ENCODE measurements at places on chromosomes 6 and 20. TPM values are rescaled to one million over a fixed set of nuclear protein-coding genes. Genes with fewer than 3 reads are reported as not detected.

DNA sequence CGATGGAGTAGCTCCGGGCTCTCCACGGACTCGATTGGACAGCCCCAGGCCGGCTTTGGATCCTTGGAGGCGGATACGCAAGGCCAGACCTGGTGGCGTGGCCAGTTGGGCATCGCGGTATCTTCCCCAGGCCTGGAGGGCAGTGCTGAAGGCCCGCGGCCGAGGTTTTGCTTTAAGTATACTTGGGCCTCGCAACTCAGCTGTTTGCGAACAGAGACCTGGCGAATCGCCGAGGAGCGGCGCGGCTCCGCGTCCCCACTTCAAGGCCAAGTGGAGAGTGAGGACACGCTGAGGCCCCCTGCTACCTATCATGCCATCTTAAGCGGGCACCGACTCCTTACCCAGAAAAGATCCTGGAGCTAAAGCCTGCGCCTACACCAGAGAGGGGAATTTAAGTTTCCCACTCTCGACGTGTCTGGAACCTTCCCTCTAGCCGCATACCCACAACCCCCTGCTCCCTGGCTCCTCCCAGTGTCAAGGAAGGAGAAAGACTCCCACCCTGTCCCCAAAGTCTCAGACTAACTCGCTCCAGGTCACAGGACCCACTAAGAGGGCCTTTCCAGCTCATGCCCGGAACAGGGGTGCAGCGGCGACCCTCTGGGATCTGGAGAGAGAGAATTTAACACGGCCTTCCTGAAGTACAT, 4.1 kb downstream of the LINC00237 start:
- no peak overlapping the region for H3K27ac ChIP-seq
- H3K36me3 ChIP-seq = no peaks in the 10 kb centered on the region
- no peak for DNase-seq
- no peak overlapping the region for H3K4me3 ChIP-seq

GRCh38 chr6:114651611-114652010, 308.8 kb upstream of the HS3ST5 start:
- H3K27ac ChIP-seq = no peak overlapping the region
- DNase-seq = no peak
- H3K36me3 ChIP-seq = no peaks in the 10 kb centered on the region
- H3K4me3 ChIP-seq = no peak overlapping the region
- H3K27me3 ChIP-seq = no peaks in the 10 kb centered on the region
- H3K4me1 ChIP-seq = no peaks in the 10 kb centered on the region

DNA sequence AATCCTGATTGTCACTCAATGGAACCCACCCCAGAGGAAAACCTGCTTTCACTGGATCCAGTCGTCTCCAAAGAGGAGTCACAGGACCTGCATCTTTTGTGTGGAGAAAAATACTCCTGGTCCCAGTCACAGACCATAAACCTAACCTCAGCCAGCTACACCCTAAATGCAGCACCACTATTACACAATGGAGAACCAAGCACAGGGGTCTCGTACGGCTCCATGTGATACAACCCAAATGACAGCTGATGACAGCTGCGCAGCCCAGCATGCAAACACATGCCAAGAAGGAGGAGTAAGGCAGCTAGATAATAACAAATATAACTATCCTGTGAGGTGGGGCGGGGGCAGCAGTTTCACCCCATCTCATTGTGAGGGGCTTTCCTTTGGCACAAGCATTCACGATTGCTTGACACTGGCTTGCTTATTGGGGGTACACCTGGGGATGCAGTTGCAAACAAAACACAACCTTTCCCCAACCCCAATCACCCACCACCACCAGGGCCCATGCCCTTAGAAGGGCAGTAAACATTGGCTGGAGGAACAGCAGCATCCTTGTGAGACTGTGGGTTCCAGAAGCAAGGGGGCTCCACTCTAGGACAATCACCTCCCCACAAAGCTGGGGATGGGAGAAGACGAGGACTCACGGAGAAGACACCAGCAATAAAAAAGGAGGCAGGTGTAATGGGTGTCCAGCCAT, 51.5 kb downstream of the TRERF1 start:
- H3K27me3 ChIP-seq = no peaks in the 10 kb centered on the region
- H3K36me3 ChIP-seq = no peaks in the 10 kb centered on the region
- H3K4me3 ChIP-seq = no peak overlapping the region

DNA sequence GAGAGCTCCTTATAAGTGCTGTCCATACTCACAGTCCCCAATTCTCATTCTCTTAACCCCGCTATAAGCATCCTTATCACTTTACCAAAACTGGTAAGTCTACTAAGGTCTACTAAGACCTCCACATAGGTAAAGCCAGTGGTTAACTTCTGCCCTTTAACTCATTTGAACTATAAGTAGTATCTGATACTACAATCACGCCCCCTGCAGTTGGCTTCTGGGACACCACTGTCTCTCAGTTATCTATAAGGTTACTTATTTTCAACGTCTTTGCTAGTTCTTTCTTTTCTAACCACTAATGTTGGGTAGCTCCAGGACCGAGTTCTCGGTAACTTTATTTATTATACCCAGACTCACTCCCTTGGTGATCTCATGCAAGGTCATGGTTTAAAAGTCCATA, 142.6 kb downstream of the ARHGAP18 start:
- no peaks in the 10 kb centered on the region for H3K36me3 ChIP-seq
- no peak for DNase-seq
- no peak overlapping the region for H3K27ac ChIP-seq
- H3K4me1 ChIP-seq = no peaks in the 10 kb centered on the region
- no peak overlapping the region for H3K4me3 ChIP-seq
- H3K27me3 ChIP-seq = no peaks in the 10 kb centered on the region

GRCh38 chr20:1697592-1697991, 40.0 kb upstream of the SIRPG start:
- no peak overlapping the region for H3K4me3 ChIP-seq
- H3K27ac ChIP-seq = no peak overlapping the region
- no peak for DNase-seq
- no peaks in the 10 kb centered on the region for H3K4me1 ChIP-seq
- H3K36me3 ChIP-seq = no peaks in the 10 kb centered on the region

DNA sequence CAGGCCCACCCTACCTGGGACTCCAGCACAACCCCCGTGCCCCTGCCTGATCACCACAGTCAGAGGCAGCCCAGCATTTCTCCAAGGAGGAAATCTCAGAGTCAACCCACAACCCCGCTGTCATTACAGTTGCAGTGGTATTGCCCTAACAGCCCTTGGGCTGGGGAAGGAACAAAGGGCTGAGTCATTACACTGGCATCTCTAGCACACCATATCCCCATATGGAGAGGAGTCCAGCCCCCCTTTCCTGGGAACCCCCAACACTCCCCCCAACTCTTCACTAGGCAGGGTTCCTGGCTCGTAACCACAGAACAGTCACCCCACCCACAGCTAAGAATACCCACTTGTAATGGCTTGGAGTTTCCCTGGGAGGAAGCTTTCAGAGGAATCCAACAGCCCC, 149.4 kb upstream of the OGFRL1 start:
- no peak overlapping the region for H3K4me3 ChIP-seq
- H3K4me1 ChIP-seq = no peaks in the 10 kb centered on the region
- no peaks in the 10 kb centered on the region for H3K36me3 ChIP-seq
- H3K27ac ChIP-seq = no peak overlapping the region

- DNase-seq = no peak
- H3K27ac ChIP-seq = no peak overlapping the region
- H3K4me3 ChIP-seq = no peak overlapping the region
- H3K4me1 ChIP-seq = peaks cover under 1% of the 10 kb centered on the region
These were observed 3.8 kb downstream of the MUC21 start for GRCh38 chr6:30987304-30987703.

GRCh38 chr6:36777801-36778200, 61.4 kb downstream of the CPNE5 start:
- H3K4me1 ChIP-seq = no peaks in the 10 kb centered on the region
- H3K27ac ChIP-seq = no peak overlapping the region
- no peak for DNase-seq
- H3K27me3 ChIP-seq = peaks cover 15% of the 10 kb centered on the region
- H3K4me3 ChIP-seq = no peak overlapping the region

Gene ZSCAN16
- total RNA-seq = 5.9 TPM

GRCh38 chr6:101597693-101598092, 204.2 kb downstream of the GRIK2 start:
- no peaks in the 10 kb centered on the region for H3K4me1 ChIP-seq
- no peaks in the 10 kb centered on the region for H3K27me3 ChIP-seq
- H3K4me3 ChIP-seq = no peak overlapping the region
- H3K27ac ChIP-seq = no peak overlapping the region
- DNase-seq = peak; percentile 0
- no peaks in the 10 kb centered on the region for H3K36me3 ChIP-seq

Gene NRM
- 1.5 TPM for total RNA-seq

GRCh38 chr6:34338377-34338776, 54.1 kb downstream of the NUDT3 start:
- H3K27me3 ChIP-seq = no peaks in the 10 kb centered on the region
- no peak for DNase-seq
- peaks cover 2% of the 10 kb centered on the region for H3K36me3 ChIP-seq
- peaks cover 4% of the 10 kb centered on the region for H3K4me1 ChIP-seq

DNA sequence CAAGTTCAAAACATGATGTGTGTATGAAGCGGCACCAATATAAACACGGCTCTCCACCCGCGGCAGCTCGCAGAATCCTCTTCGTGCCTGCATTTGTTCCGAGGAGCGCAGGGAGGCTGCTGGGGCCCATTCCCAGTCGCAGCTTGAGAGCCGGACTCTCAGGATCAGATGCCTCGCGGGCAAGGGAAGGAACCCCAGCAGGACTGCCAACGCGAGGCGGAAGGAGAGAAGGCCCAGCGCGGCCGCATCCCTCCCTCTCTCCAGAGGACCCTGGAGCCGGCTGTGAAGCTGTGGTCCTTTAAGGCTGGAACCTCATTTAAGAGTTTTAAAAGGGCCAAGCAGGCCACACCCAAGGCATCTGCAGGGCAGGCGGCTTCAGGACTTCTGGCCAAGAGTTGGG, 44.2 kb upstream of the ZBP1 start:
- no peaks in the 10 kb centered on the region for H3K27me3 ChIP-seq
- DNase-seq = no peak
- H3K4me3 ChIP-seq = no peak overlapping the region
- H3K36me3 ChIP-seq = no peaks in the 10 kb centered on the region

DNA sequence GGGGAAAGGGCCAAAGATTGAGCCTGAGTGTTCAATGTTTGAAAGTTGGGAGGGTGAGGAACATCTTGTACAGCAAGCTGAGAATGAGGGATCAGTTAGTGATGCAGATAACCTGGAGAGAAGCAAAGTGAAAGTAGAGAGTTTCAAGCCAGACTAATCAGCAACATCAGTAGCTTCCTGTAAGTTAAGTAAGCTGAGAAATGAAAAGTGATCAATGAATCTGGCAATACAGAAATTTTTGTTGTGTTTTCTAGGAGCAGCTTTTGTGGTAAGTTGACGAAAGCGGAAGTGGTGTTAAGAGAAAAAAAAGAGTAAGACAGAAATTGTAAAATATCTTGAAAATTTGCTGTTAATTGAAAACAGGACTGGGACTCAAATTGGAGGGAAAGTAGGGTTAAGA, 855.5 kb upstream of the MAP3K7 start:
- no peaks in the 10 kb centered on the region for H3K4me1 ChIP-seq
- H3K36me3 ChIP-seq = no peaks in the 10 kb centered on the region
- H3K27me3 ChIP-seq = no peaks in the 10 kb centered on the region
- no peak for DNase-seq
- no peak overlapping the region for H3K4me3 ChIP-seq
- H3K27ac ChIP-seq = no peak overlapping the region

Gene PAX1
- total RNA-seq = not detected

DNA sequence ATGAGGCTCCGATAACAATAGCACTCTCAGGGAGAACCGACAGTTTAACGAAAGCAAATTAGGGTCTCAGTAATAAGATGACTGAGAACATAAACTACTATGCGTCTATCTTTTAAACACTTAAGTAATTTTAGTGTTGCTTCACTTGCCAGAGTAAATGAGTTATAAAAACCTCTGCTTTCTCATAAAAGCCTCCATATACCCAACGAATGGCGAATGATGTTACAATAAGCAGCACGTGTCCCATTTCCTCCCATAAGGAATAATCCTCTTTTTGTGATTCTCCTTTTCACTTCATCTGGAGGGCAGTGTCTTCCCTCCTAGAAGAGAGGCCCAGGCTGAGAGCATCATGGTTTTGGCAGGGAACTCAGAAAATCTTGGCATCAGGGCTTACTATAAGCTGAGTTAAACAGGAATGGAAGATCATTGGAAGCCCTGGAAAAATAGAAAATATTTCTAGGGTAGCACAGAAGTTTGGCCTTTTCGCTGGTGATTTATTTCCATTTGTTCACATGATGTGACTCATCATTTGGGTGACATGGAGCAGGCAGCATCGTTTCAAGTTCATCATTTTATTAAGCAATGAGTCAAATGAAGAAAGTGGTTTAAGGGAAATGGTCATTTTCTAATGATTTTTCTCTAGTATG, 255.4 kb downstream of the ATXN1 start:
- no peak overlapping the region for H3K27ac ChIP-seq
- peak; percentile 93 for DNase-seq
- no peaks in the 10 kb centered on the region for H3K36me3 ChIP-seq
- H3K27me3 ChIP-seq = no peaks in the 10 kb centered on the region
- H3K4me1 ChIP-seq = peaks cover 5% of the 10 kb centered on the region

Gene ADGB
- total RNA-seq = not detected

Gene TRIM15
- not detected for total RNA-seq

- peak overlapping the region; percentile 67 for H3K4me3 ChIP-seq
- peaks cover 3% of the 10 kb centered on the region for H3K4me1 ChIP-seq
- H3K27ac ChIP-seq = peak overlapping the region; percentile 73
- peak; percentile 9 for DNase-seq
These were observed 2.4 kb upstream of the DBNDD2 start for GRCh38 chr20:45405571-45406259.

Gene SLC13A3
- 4.1 TPM for total RNA-seq

GRCh38 chr6:147586044-147586443, 77.6 kb downstream of the SAMD5 start:
- H3K36me3 ChIP-seq = no peaks in the 10 kb centered on the region
- no peaks in the 10 kb centered on the region for H3K27me3 ChIP-seq
- no peak overlapping the region for H3K27ac ChIP-seq
- no peak overlapping the region for H3K4me3 ChIP-seq

DNA sequence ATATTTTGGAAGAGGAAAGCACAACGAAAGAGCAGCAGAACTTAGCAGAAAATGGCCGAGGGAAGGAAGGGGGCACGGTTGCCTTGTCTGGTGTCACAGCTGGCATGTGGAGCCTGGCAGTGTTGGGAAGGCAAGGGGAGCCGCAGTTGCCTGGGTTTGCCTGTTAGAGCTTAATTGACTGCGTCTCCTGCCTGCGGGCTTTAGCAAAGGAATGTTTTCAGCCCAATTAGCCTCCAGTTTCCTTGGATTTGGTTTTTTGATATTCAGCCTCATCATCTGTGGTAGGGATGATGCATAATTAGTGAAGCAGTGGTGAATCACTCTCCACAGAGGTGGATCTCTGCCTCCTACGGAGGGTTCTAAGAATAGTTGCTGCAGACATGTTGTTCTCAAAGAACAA, 832.6 kb downstream of the QKI start:
- no peak overlapping the region for H3K27ac ChIP-seq
- DNase-seq = peak; percentile 69
- no peaks in the 10 kb centered on the region for H3K36me3 ChIP-seq
- no peaks in the 10 kb centered on the region for H3K27me3 ChIP-seq

GRCh38 chr6:159633196-159633595, 59.8 kb downstream of the SOD2 start:
- peak; percentile 29 for DNase-seq
- no peak overlapping the region for H3K4me3 ChIP-seq
- no peaks in the 10 kb centered on the region for H3K36me3 ChIP-seq

All from fibroblast of lung (primary cell).